Spinal cord (tissue), 10 donors: ENCODE measurements at places on chromosomes 1 and 21.

- no peak for DNase-seq
These were observed 52.8 kb downstream of the ARID4B start for GRCh38 chr1:235275223-235275622.

GRCh38 chr21:33047231-33047630, 21.5 kb downstream of the OLIG2 start:
- no peak for DNase-seq

DNA sequence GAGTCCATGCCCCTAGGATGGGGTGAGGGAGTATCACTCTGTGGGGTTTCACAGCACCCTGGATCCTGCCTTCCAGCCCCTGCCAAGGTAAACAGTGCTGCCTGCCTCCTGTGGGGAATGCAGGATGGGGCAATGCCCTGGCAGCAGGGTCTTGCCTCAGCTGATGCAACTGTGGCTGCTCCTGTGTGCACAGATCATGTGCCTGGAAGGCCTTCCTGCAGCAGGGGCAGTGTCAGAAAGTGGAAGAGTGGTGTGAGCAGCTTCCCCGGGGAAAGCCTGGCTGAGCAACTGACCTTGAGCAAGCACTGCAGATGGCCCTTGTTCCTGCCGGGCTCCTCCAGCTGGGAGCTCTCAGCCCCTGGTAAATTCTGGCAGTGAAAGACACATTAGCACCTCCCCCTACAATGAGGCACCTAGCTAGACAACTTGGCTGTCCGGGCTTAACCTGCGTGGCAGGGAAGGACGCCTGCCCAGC, 9.9 kb downstream of the TOR3A start:
- no peak for DNase-seq

DNA sequence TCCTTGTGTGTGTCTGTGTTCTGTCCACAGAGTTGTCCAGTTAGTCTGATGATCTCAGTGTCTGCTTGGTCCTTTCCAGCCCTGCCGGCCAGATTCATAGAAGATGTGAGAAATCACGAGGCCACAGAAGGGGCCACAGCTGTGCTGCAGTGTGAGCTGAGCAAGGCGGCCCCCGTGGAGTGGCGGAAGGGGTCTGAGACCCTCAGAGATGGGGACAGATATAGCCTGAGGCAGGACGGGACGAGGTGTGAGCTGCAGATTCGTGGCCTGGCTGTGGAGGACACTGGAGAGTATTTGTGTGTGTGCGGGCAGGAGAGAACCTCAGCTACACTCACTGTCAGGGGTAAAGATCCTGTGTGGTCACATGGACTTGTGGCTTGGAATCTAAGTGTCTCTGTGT, 95.8 kb downstream of the OBSCN start:
- DNase-seq = no peak

DNA sequence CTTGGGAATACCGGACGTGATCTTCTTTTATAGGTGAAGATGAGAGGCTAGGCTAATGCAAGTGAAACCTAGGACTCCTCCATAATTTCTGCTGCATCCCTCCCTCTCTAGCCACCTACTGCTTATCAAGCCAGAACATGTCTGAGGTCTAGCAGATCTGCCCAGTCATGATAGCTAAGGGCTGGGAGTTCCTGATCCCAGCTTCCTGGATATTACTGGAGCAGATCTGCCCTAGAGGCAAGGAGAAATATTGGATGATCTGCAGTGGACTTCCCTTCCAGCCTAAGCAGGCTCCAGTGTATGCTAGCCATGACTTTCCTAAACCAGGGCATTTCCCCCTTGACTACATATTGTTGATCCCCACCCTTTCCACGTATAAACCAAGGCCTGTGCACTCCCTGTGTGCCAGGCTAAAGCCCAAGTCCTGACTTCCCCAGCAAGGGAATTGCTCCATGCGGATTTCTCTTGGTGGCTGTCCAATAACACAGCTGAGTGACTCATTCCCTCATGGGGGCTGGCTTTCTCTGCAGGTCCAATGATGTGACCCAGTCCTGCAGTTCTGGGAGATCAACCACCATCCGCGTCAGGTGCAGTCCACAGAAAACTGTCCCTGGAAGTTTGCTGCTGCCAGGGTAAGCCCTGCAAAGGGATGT, 15.5 kb upstream of the SARS1 start:
- DNase-seq = no peak

DNA sequence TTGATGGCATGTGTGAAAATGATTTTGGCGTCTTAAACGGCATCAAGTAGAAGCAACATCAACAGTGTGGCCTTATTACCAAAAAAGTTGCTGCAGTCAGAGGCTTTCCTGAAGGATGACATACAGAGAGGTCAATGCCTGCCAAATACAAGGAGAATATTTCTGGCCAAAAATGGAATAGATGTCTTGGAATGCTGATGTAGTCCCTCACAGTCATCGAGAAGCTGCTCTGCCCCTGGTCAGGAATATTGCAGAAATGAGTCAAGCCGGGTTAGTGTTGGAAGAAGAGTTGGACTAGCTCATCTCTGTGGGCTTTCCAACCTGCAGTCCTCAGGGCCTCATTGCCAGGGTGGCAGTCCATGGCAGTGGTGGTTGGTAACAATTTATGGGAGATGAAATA, 42.1 kb downstream of the NOS1AP start:
- DNase-seq = no peak

- DNase-seq = no peak
These were observed 9.8 kb upstream of the EDEM3 start for GRCh38 chr1:184764483-184764882.

GRCh38 chr1:26686795-26687194, 9.0 kb upstream of the ARID1A start:
- peak; percentile 82 for DNase-seq

DNA sequence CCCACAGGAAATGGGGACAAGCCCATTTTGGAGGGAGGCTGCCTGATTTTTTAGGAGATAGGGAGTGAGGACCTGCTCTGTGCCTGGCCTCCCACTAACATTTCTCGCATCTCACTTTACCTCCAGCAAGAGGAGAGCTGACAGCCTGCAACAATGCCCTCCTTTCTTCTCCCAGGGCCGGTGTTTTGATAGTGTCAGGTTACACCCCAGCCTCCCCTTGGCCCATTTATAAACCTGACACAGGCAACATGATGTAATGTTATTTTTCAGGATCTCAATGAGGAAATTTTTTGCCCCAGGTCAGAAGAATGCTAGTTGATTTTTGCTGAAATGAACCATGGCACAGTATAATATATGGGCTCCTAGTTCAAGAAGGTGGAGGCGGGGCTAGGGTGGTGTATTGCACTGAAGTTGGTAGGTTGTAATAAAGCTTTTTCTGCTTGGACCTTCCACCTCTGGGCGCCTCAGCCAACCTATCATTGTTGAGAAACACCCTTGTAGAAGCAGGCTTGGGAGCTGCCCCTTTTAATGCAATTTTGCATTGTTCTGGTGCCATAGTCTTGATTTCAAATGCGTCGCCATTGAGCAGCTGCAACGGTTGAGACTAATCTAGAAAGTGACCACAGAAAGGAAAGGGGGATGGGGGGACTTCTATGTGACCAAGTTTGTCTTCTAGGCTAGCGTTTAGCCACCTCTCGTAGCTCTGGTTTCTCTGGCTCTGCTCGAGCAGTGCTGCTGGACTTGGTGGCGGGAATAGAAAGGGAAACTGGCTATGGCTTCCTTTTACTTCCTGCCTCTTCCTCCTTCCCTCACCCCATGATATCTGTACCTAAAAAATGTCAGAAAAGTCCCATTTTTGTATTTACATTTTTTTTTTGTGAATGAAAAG, 53.0 kb downstream of the PBX1 start:
- no peak for DNase-seq

GRCh38 chr1:84347932-84348555, 46.5 kb downstream of the SAMD13 start:
- DNase-seq = no peak

DNA sequence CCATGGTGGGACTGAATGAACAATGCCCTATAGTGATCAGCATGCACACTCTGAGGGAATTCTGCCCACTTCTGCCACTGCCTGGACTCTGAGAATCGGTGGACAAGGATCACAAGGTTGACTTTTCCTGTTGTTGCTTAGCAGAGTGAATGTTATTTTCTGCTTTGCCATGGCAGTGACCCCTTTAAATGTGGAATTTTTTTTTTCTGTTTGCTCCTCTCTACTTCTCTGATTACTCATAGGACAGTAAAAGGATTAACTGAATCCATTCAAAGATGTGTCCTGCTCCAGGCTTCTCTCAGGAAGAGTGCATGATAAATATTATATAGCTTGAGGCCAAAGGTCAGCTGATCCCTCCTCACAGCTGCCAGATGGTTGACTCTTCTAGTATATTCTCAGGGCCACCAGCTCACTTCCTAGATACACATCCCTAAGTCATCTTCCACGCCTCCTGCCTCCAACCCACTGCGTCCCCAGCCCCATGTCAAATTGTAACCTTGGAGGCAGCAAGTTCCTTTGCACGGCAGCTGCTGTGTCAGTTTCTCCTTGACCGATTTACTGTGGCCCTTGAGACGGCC, 74.0 kb upstream of the RALGPS2 start:
- DNase-seq = no peak

DNA sequence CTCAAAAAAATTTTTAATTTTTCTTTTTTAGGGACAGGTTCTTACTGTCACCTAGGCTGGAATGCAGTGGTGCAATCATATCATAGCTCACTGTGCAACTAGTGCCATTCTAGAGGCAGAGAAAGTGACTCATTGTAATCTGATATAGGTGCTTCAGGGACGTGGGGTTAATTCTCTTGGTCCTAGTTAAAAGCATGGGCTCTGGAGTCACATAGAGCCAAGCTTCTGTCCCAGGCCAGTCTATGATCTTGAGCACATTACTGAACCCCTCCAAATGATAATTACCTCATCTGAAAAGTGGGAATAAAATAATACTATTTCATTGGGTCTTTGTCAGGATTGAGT, 1.1 kb upstream of the ADIPOR1 start:
- DNase-seq = no peak

DNA sequence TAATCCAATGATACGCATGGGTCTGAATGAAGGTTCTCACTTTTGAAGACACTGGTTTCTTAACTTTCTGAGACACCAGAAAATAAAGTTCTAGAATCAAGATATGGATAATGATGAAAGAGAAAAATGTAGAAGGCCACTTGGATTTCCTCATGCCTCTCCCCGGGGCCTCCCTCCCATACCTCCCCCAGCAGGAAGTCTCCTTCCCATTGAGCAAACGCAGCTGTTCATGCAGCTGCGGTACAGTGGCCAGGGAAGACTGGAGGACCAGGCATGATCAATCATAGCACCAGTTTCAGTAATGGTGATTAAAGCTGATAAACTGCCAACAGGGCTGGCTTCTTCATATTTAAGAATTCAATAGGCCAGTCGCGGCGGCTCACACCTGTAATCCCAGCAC, 10.9 kb upstream of the UBR4 start:
- DNase-seq = no peak

- peak; percentile 26 for DNase-seq
These were observed 5.3 kb upstream of the DPT start for GRCh38 chr1:168734271-168734670.

- no peak for DNase-seq
These were observed 732 bp downstream of the ABCG1 start for GRCh38 chr21:42219606-42220137.

DNA sequence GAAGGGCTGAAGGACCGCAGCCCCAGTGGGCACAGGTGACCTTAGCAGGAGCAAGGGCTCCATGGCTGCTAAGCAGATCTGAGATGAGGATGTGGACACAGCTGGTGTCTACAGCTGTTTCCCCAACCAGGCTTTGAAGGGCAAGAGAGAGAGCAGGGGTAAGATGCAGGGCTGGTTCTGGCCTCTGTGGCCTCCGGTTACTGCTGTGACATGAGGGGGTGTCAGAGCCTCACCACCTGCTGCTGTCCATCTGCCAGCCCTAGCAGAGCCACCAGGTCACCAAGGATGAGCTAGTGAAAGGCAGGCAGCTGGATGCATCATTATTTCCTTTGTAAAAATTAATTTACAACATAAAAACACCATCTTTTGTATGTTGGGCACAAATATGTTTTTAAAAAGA, 33.4 kb downstream of the OBSCN start:
- DNase-seq = no peak

- DNase-seq = no peak
These were observed 230.9 kb downstream of the GPR52 start for GRCh38 chr1:174678657-174679056.
